ENCODE measurements at places on chromosomes 2 and 18.

DNA sequence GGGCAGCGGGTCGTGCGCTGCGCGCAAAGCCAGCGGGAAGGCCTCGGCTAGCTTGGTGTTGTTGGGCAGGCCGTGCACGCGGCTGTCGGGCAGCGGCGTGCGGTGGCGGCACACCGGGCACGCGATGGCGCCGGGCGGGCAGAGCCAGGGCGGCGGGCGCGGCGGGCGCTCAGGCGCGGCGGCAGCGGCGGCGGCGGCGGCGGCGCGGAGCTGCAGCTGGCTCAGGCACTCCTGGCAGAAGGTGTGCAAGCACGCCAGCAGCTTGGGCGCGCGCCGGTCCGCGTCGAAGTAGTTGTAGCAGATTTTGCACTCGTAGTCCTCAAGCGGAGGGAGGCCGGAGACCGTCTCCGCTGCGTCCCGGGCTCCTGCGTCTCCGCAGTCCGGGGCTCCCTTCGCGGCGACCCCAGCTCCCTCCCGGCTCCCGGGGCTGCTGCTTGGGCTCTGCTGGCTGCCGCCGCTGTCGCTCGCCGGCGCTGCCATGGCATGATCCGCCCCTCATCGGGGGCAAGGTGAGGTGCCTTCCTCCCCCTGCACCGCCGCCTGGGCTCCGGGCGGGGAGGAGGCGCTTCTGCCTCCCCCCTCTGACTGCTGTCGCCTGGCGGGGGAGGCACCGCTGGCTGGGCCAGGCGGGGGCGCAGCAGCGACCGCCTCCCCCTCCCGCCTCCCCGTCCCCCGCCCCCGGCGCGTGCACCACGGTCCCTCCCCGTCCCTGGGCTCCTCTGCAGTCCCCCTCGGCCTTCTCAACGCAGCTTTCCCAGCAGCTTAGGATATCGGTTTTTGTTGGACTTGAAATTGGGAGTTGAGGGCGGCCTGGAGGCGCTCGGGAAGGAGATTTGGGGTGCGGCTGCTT is 21.0 kb upstream of the PAX3 start:
- DNase-seq: no peak

GRCh38 chr2:191933307-191934105 is 86.6 kb upstream of the CAVIN2 start:
- no peak for DNase-seq

DNA sequence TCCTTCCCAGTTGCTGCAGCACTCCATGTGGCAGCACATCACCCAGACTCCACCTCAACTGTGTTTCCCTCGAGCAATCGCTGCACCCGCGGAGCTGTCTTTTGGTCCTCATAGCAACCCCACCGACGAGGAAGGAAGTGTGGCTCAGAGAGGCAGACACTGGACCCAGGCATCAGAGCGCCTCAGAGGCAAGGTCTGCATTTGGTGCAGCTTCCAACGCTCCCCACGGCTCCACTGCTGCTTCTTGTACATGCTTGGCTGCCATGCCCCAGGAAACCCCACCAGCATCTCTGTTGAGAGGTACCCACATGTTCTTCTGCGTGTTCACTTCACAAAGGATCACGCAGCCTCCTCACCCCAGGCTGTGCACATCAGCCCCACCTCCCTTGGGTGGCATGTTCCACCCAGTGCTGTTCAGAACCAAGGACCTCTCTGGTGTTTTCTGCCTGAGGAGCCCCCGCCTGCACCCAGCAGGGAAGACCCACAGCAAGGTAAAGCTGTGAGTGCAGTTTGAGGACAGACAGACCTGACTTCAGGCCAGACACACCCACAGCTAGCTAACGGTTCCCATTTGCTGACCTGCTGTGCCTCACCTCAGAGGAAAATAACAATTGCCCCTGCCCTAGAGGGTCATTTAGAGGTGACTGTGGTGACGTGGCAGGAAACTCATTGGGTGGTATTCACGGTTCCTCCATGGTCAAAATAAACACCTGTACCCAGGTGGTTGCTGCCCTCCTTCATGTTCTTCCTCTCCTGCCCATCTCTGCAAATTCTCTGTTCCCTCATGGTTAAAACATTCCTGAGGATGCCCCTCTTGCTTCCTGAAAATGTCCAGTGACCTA is 326.3 kb upstream of the MYT1L start:
- DNase-seq: no peak

GRCh38 chr2:138329162-138329561 is 172.4 kb upstream of the SPOPL start:
- no peak for DNase-seq

GRCh38 chr18:48848641-48849143 is 102.1 kb downstream of the SMAD7 start:
- no peak for DNase-seq

Measured in HS-5 (cell line).